Stimulated activated CD8-positive, alpha-beta memory T cell treated with anti-CD3 and anti-CD28 coated beads, Interleukin-4, amount 100 ng/mL, for 4 hours (primary cell): ENCODE measurements at places on chromosomes 7 and 10.

DNA sequence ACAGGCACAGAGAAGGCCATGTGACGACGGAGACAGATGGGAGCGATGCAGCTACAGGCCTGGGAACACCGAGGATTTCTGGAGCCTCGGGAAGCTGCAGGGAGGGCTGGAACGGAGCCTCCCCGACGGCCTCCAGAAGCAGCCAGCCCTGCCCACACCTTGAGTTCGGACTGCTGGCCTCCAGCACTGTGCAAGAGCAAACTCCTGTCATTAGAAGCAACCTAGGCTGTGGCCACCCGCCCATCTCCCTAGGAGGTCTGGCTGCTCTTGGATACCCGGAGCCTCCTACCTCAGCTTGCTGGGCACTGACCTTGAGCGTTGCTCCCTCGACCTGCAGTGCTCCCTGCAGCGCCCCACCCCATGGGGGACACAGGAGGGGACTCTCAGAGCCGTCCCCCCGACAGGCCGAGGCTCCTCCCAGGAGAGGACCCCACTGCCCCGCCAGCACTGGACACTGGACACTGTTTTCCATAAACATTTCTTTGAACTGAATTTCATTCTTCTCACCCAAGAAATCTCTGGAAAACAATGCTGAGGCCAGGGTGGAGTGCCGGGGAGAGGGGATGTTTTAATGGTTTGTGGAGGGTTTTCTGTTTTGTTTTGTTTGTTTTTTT lies 22.5 kb upstream of the TNRC18 start:
- no peak for DNase-seq

GRCh38 chr7:23893942-23894891 lies 184.2 kb downstream of the STK31 start:
- peak; percentile 5 for DNase-seq

- DNase-seq: no peak
These were observed 22.7 kb downstream of the ENTPD7 start for GRCh38 chr10:99682032-99682431.

DNA sequence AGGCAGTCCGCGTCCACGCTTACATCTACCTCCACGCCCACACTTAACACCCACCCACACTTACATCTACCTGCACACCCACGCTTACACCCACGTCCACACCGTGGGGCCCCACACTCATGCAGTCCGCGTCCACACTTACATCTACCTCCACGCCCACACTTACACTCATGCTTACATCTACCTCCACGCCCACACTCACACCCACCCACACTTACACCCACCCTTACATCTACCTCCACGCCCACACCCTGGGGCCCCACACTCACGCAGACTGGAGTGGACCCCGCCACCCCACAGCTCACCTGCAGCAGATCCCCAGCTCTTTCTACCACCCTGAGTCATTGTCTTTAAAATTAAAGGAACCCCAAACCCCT lies 32.4 kb upstream of the PWWP2B start:
- DNase-seq: peak; percentile 18

GRCh38 chr10:120085096-120085796 lies 192.7 kb downstream of the SEC23IP start:
- no peak for DNase-seq

DNA sequence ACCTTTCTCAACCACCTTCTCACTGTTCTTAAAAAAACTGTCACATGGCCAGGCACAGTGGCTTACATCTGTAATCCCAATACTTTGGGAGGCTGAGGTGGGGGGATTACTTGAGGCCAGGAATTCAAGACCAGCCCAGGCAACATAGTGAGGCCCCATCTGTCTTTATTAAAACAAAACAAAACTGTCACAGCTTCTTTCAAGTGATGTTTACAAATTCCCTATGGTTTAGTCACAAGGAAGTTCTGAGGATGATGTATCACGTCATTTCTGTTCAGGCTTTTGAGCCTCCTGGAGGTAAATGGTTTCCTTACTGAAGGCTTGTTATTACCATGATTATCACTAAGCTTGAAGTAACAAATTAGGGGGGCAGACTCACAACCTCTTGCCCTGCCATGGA lies 186.2 kb downstream of the CFTR start:
- no peak for DNase-seq

DNA sequence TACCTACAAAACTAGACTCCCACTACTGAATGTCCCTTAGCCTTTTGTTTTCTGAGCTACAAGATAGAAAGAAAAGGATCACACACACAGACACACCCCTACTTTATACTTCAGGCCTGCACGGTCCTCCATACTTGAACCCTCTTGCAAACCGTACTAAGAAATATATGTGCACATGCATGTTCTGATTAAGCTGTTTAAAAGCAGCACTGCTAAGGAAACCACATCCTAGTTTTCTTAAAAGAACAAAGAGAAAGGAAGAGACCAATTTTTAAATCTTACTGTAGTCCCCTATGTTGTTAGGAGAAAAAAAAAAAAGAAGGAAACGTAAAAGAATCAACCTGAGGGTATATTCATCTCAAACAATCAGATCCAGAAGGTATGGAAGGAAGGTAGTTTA lies 501.2 kb downstream of the PARD3 start:
- no peak for DNase-seq

GRCh38 chr10:99172128-99172738 lies 63.4 kb downstream of the HPSE2 start:
- DNase-seq: no peak

DNA sequence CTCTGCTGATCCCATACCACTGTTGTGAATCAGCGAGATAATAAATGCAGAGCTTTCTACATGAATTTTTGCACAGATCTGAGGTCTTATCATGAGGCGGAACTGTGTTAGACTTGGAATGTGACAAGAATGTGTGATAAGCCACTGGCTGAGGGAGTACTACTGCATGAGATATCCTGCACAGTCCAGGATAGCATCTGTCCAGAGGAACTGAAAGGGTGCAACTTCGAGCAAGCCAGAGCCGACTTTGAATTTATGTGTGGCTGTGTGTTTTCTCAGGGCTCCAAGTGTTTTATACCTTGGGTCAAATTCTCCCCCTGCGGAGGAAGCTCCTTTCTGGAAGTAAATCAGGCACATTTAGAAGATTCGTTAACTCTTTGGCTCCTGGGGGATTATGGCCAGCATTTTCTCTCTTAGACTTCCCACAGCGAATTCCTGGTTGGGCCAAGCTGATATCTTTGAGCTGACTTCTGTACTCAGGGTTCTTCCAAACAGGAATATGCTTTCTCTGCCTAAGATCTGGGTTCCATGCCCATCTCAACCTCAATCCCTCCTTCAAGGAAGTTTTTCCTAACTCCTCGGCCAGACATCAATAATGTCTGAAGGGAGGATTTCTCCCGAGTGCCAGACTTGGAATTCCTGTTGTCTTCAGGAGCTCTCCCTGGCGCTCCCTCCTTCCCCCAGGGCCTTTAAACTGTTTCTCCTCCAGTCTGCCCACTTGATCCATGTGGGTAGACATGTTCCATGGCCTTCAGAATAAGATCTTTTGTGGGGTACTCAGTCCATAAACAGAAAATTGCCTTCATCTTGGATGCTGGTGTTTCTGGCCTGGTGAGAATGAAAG lies 2.5 kb upstream of the MEST start:
- DNase-seq: no peak

DNA sequence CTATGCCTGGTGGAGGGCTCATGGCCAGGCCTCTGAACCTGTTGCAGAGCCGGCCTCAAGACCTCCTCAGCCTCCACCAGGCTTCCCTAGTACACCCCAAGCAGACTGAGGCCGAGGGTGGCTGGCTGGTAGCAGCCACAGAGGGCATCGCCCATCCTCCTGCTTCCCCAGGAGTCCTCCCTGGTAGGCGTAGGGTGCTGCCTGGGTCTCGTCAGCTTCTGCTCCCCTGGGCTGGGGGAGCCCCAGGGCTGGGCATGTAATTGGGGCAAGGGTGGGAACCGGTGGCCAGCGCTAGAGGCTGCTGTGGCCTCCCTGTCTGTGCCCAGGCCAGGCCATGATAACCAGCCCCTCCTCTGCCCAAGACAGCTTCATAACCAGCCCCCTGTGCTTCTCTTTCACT lies 32.6 kb downstream of the TBATA start:
- no peak for DNase-seq

GRCh38 chr10:87000491-87000890 lies 19.6 kb upstream of the FAM25A start:
- no peak for DNase-seq

DNA sequence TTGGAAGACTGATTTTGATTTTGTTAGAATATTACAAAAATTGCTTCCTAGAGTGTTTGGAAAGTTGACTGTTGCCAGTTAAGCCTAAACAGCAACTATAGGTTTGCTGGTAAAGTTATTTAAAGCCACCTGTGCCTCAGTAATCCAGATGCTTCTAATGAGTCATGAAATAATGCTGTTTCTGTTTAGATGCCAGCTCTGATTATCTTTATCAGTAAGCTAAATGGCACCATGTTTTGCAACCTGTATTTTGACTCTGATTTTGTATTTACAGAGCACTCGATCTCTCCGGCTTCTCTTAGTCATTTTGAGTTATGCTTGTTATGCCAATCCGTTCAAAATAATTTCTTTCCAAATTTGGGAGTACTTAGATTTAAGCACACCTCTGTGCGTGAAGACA lies 366.1 kb downstream of the EXOC4 start:
- DNase-seq: no peak

DNA sequence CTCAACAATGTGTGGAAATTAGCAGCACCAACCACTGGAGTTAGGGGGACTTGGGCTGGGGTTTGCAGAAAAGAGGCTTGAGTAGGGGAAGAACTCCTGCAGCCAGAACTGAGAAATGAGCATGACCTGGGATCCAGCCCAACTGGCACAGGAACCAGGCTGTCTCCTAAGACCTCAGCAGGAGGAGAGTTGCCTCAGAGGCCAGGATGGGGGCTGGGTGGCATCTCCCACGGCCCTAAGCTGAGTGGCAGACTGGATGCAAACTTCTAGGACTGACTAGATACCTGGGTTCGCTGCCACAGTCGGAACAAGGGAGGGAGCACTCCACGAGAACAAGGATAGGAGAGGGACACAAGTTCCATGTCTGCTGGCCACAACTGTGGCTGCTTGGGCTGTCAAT lies 62.6 kb downstream of the RNF32 start:
- DNase-seq: no peak

DNA sequence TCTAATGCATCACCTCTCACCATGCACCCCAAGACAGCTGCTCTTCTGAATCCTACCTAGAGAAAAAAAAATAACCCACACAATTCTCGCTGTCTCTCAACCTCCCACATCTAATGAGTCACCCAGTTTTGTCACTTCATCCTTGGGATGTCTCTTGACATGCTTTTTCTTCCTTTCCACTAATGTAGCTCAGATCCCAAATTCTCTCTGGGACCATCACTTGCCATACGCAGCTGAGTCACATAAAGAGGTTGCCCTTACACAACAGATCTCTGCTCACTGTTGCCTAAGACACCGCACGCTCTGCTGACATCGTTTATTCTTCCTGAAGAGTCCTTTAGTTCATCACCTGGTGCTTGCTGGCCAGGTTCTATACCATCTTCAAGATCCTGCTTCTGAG lies 606.0 kb upstream of the GALNT17 start:
- no peak for DNase-seq

GRCh38 chr10:3430501-3430900 lies 257.9 kb upstream of the PITRM1 start:
- DNase-seq: no peak

- DNase-seq: no peak
These were observed 36.8 kb downstream of the MYOF start for GRCh38 chr10:93445097-93445960.

GRCh38 chr10:100829933-100830727 lies 82.6 kb upstream of the SLF2 start:
- no peak for DNase-seq

- DNase-seq: no peak
These were observed 7.8 kb downstream of the LIPM start for GRCh38 chr10:88810196-88810961.

GRCh38 chr10:102585026-102585425 lies 59.3 kb upstream of the TRIM8 start:
- no peak for DNase-seq

- DNase-seq: no peak
These were observed 92.9 kb upstream of the LRRTM3 start for GRCh38 chr10:66832781-66833422.

- DNase-seq: no peak
These were observed 69.0 kb downstream of the CREB5 start for GRCh38 chr7:28481091-28481926.

GRCh38 chr10:31101123-31101522 lies 69.5 kb upstream of the ZNF438 start:
- DNase-seq: peak; percentile 18

DNA sequence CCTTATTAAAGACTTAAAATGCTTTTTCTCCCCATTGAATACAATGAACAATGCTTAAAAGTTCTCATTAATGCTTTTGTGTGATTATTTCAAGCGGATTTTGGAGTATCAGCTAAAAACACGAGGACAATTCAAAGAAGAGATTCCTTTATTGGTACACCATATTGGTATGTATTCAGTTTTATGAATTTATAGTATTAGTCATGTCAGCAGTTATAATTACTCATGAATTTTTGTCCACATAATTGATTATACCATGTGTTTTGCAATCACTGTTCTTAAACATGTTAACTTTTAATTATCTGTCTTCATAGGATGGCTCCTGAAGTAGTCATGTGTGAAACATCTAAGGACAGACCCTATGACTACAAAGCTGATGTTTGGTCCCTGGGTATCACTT lies 31.9 kb downstream of the SLK start:
- DNase-seq: no peak

DNA sequence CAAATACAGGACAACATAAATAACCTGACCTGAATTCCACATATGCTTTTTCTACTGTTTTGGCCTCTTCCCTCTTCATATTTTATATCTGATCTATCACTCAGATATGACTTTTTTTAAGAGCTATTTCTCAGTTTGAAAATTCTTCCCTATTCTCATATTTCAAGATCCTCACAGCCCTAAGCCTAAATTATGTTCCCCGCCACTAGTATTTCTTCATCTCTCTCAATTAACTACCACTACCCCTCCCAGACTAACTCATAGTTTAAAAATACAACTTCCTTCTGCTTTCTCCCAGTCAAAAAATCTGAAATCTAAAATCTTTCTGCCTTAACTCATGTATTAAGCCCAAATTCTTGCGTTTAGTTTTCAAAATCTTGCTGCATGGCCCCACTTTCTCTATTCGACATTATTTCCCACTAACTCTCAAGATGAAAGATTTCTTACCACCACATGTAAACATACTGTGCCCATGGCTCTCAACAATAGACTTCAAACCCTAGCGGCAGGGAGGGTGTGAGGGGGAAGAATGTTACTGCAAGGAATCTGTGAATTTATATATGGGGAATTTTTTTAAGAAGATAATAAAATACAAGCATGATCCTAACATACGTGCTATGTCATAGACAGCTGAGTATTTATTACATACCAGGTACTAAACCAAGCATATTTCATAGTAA lies 64.6 kb downstream of the TFEC start:
- no peak for DNase-seq
